ENCODE measurements at places on chromosomes 7 and 10. TPM values are rescaled to one million over a fixed set of nuclear protein-coding genes. Genes with fewer than 3 reads are reported as not detected.

RARRES2 gene
- total RNA-seq = not detected

SPOCK2 gene
- 0.39 TPM for total RNA-seq

SAP25 gene
- total RNA-seq = 0.80 TPM

PRSS37 gene
- not detected for total RNA-seq

FKBP6 gene
- total RNA-seq = not detected

FOXP2 gene
- not detected for total RNA-seq

TRRAP gene
- total RNA-seq = 19.9 TPM

ADAM22 gene
- total RNA-seq = 0.06 TPM

FAM13C gene
- total RNA-seq = not detected

WIPF3 gene
- total RNA-seq = 0.62 TPM

BAG3 gene
- 153 TPM for total RNA-seq

CD36 gene
- 0.19 TPM for total RNA-seq

SLC13A4 gene
- not detected for total RNA-seq

INSYN2A gene
- 1.7 TPM for total RNA-seq

PPP1R3A gene
- not detected for total RNA-seq

PRSS58 gene
- not detected for total RNA-seq

RASA4B gene
- 1.7 TPM for total RNA-seq

TMEM229A gene
- not detected for total RNA-seq

CDH23 gene
- 3.9 TPM for total RNA-seq

TAC1 gene
- total RNA-seq = not detected

GFRA1 gene
- 7.4 TPM for total RNA-seq

ANXA11 gene
- total RNA-seq = 205 TPM

ZNF394 gene
- 20.0 TPM for total RNA-seq
